Upper lobe of right lung (tissue), 1 donor: ENCODE measurements at places on chromosomes 2 and 18.

DNA sequence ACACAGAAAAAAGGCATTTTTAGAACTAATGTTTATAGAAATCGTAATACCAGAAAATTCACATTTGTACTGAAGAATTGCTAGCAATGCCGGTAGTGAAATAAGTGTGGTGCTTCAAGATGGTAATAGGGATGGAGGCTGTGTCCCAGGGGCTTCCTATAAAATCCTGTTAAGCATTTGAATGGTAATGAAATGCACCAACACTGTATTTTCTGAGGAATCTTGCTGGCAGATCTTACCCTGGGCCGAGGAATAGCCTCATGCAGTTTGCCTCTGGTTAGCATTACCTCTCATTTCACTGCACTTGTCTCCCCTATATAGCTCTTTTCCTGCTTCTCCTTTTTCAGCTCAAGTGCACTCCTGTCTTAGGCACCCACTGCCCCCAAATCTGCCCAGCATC is 501.6 kb upstream of the NRP2 start:
- DNase-seq, result no peak

DNA sequence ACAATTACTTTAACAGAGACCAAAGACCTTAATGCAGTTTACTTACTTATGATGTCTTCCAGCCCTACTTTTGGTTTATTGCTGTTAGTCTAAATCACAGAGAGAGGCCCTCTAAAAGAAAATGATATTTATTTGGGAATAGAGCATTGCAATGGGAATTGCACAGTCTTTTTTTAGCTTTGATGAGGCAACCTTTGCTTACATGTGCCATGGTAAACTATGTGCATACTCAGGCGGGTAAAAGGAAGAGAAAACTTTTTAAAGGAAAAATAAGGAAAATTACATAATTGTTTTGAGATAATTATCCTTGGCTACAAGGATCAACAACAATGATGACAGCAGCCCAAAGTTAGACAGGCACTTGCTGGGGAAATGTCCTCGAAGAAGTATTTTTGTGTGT is 78.6 kb downstream of the EFEMP1 start:
- DNase-seq, result no peak

DNA sequence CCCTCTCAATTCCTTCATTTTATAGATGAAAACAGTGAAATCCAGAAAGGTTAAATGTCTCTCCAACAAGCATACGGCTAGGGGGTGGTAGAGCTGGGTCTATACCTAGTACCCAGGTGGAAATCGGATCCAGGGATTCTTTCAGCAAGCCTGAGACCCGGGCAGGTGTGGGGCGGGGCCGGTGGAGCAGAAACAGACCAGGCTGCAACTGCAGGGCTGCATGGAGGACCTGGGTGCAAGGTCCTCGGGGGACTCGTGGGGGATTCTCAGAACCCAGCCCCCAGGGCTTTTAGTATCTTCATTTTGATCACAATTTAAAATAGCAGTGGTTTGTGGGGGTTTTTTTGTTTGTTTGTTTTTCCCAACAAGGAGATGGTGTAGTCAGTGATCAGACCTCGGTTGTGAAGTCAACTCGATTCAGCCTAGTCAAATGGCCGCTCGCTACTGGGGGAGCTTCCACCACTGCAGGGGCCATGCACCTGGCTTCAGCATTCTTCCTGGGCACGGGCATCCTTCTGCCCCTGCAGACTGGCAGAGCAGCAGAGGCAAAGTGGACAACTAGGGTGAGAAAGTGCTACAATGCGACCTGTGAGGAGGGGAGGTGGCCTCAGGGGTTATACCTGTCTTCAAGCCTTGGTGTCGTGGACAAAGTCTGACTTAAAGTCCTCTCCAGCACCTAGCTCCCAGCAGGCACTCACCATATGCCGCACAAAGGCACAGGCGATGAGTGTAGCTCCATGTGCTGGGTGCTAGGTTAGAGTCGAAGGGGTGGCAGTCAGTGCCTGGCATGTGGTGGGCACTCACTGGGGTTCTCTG is 46.3 kb downstream of the GORASP2 start:
- no peak for DNase-seq

- DNase-seq, result peak; percentile 38
Observed at GRCh38 chr2:239200646-239201530, 199.9 kb downstream of the HDAC4 start.

- no peak for DNase-seq
Observed at GRCh38 chr18:78460558-78460957, 519.1 kb upstream of the SALL3 start.
